Effector memory CD4-positive, alpha-beta T cell (primary cell): ENCODE measurements at places on chromosomes 7 and 10.

- H3K4me3 ChIP-seq = no peak overlapping the region
- no peaks in the 10 kb centered on the region for H3K4me1 ChIP-seq
- no peak overlapping the region for H3K27ac ChIP-seq
- H3K27me3 ChIP-seq = no peaks in the 10 kb centered on the region
Measured at GRCh38 chr7:137875746-137876145, 29.0 kb upstream of the DGKI start.

- H3K4me1 ChIP-seq = no peaks in the 10 kb centered on the region
- DNase-seq = no peak
- H3K4me3 ChIP-seq = no peak overlapping the region
- H3K27me3 ChIP-seq = no peaks in the 10 kb centered on the region
Measured at GRCh38 chr7:20596653-20597052, 18.8 kb upstream of the ABCB5 start.

DNA sequence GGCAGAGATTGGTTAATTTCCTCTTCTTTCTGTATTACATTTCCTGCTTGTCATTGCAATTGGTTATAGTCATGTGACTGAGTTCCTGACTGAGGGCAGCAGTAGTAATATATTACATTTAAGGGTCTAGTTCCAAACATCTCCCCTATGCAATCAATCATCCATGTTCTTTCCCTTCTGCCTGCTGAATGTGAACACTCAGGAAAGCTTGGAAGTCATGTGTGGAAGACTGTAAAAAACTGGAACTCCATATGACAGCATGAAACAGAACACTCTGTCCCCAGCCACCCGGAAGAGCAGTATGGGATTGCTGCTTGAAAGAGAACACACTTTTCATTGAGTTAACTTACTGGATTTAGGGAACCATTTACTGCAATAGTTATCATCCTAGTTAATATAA lies 459.7 kb upstream of the SEMA3A start:
- no peaks in the 10 kb centered on the region for H3K4me1 ChIP-seq
- H3K4me3 ChIP-seq = no peak overlapping the region
- H3K36me3 ChIP-seq = no peaks in the 10 kb centered on the region

DNA sequence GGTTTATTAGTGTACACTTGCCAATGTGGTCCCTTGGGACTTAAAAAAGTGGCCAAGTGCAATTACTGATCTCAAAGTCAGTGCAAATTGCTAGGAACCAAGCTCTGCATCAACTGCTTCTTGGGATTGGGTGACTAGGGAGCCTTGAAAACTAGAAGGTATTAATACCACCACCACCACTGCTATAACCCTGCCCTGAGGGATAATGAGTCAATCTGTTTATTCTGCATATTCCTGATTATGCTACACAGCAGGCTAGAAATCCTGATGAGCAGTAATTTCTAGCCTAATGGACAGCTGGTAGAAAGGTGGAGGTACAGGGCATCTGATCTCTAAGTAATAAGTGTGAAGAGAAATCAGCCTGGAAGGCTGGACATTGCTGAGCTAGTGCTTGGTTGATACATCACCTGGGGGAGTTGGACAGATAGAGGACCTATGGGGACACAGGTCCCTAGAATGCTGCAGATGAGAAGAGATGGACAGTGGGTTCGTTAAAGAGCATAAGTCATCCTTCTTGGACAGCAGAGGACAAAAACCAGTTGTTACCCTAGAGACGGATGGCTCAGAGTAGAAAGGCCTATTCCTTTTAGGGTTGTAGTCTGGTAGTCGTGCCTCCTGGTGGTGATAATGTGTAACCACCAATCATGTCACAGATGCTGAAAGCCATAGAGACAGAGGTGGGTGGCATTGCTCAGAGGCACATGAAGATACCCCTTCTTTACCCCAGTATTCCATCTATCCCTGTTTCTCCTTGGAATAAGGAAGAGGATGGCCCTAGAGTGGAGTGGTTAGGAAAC lies 554.8 kb downstream of the SORCS1 start:
- no peak overlapping the region for H3K27ac ChIP-seq
- no peak for DNase-seq
- H3K4me1 ChIP-seq = peaks cover 3% of the 10 kb centered on the region
- H3K27me3 ChIP-seq = no peaks in the 10 kb centered on the region
- no peaks in the 10 kb centered on the region for H3K36me3 ChIP-seq

- H3K36me3 ChIP-seq = no peaks in the 10 kb centered on the region
- H3K27ac ChIP-seq = no peak overlapping the region
Measured at GRCh38 chr7:28142650-28143049, 37.9 kb downstream of the JAZF1 start.

- DNase-seq = no peak
- no peak overlapping the region for H3K27ac ChIP-seq
Measured at GRCh38 chr7:112898432-112899290, 108.5 kb upstream of the TMEM168 start.

DNA sequence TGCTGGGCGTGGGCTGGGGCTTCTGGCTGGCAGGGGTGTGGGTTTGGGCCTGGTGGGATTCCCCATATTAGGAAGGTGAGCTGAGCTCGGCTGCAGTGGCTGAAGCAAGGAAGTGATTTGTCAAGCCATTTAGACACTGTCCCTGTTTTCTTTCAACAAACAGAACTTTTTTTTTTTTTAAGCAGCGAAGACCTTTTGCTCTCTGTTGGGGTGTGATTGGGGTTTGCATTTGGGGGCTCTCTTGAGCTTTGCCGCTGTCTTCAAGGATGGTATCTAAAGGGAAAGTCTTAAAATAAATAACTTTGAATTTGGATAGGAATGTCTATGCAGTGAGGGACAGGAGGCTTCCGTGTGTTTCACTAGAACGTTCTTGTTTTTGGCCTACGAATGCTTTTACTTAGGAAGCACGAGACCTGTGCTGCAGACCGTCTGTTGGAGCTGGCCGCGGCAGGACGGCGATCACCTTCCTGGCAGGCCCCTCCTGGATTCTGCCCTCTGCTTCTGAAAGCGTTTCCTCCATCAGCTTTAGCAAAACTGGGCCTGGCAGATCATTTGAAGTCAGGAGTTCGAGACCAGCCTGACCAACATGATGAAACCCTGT lies 43.9 kb downstream of the FOXK1 start:
- H3K36me3 ChIP-seq = peaks cover 25% of the 10 kb centered on the region
- no peaks in the 10 kb centered on the region for H3K27me3 ChIP-seq
- H3K27ac ChIP-seq = peak overlapping the region; percentile 57
- H3K4me1 ChIP-seq = peaks cover 23% of the 10 kb centered on the region

DNA sequence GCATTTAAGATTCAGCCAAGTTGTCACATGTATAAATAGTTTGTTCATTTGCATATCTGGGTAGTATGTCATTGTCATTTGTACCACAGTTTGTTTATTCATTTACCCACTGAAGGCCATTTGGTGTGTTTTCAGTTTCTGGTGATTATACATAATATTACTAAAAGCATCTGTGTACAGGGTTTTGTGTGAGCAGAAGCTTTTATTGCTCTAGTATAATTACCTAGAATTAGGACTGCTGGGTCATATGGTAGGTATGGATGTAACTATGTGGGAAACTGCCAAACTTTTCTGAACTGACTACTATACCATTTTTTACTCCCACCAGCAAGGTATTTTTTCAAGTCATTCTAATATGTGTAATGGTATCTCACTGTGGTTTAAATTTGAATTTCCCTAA lies 584.0 kb upstream of the GHITM start:
- DNase-seq = no peak
- no peaks in the 10 kb centered on the region for H3K4me1 ChIP-seq
- H3K36me3 ChIP-seq = no peaks in the 10 kb centered on the region
- no peaks in the 10 kb centered on the region for H3K27me3 ChIP-seq
- H3K27ac ChIP-seq = no peak overlapping the region

GRCh38 chr7:44533301-44534055 lies 7.7 kb downstream of the NPC1L1 start:
- no peak overlapping the region for H3K27ac ChIP-seq
- H3K4me1 ChIP-seq = no peaks in the 10 kb centered on the region
- no peaks in the 10 kb centered on the region for H3K36me3 ChIP-seq
- H3K27me3 ChIP-seq = no peaks in the 10 kb centered on the region
- H3K4me3 ChIP-seq = no peak overlapping the region
